Coronary artery (tissue), 2 donors: ENCODE measurements at places on chromosomes 16 and 17.

- no peak for DNase-seq
Measured at GRCh38 chr16:31423801-31424200, 4.4 kb downstream of the COX6A2 start.

GRCh38 chr16:46787909-46788308 lies 39.8 kb upstream of the MYLK3 start:
- no peak for DNase-seq

GRCh38 chr17:38619451-38619795 lies 13.7 kb upstream of the SRCIN1 start:
- DNase-seq = no peak

DNA sequence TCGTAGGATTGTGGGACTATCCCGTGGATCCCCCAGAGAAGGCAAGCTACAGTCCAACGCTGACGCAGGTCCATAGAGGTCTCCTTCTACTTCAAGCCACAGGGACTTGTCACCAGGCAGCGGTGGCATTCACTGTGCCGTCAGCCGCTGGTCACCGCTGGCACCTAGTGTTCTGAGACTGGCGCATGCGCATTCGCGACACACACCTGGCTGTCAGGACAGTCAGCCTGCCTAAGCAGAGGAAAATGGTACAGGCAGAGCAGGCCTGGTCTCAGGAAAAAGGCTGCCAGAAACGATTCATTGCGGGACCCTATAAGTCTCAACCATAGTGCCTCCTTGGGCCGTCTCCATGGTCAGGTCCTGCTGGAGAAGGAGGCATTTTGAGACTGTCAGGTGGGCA lies 138.0 kb upstream of the WSB1 start:
- no peak for DNase-seq

GRCh38 chr16:48905632-48906505 lies 295.9 kb upstream of the N4BP1 start:
- DNase-seq = peak; percentile 29
